NCI-H2107 (cell line): ENCODE measurements at places on chromosomes 7 and 10.

DNA sequence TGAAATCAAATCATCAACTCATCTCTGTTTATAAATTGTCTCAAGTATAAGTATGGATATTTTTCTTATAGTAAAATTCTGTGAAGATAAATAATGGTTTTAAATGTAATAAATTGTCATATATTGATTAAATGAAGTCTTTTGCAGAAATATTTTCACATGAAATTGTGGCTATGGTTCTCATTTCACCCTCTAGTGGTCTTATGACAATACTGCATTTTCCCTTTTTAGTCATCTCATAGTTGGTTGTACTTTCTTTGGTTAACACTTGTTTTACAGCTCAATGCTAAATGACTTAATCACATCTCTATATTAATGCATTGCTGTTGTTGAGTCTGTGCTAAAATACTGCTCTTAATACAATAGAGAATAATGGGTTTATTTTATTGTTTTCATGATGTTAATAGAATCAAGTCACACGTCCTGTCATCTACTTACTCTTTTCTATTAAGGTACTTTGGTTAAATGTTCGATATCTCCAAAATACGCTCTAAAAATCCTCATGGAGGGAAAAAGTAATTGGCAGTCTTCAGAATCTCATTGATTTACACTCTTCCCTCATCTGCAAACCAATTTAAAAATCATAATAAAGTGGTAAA lies 38.0 kb upstream of the CACNA2D1 start:
- DNase-seq: no peak

GRCh38 chr10:111087331-111087756 lies 10.5 kb downstream of the ADRA2A start:
- DNase-seq: no peak

DNA sequence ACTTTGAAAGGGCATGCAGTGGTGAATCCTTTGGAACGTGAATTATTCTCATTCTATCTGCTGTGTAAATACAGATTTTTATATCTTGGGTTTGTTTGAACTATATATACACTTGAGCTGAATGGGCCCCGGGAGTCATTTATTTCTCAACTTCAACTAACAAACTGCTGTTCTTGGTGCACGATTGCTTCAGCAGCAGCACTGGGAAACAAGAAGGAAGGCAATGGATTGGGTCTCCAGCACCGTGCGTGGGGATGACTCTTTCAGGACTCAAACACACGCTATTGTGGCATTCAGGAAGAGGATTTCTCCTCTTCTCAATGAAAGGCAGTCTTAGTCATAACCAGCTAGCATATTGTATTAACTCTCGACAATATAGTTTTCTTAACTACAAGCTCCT lies 226.0 kb upstream of the NFE2L3 start:
- DNase-seq: no peak

DNA sequence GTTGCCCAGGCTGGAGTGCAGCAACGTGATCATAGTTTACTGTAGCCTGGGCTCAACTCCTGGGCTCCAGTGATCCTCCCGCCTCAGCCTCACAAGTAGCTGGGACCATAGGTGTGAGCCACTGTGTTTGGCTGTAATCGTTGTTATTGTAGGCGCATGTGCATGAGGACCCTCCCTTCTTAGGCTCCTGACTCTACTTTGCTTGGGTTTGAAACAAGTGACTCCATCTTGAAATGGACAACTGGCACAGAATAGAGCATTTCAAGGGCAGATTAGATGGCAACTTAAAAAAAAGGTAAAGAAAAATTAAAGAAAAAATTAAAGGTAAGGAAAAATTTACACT lies 15.4 kb upstream of the GIMAP8 start:
- DNase-seq: no peak

DNA sequence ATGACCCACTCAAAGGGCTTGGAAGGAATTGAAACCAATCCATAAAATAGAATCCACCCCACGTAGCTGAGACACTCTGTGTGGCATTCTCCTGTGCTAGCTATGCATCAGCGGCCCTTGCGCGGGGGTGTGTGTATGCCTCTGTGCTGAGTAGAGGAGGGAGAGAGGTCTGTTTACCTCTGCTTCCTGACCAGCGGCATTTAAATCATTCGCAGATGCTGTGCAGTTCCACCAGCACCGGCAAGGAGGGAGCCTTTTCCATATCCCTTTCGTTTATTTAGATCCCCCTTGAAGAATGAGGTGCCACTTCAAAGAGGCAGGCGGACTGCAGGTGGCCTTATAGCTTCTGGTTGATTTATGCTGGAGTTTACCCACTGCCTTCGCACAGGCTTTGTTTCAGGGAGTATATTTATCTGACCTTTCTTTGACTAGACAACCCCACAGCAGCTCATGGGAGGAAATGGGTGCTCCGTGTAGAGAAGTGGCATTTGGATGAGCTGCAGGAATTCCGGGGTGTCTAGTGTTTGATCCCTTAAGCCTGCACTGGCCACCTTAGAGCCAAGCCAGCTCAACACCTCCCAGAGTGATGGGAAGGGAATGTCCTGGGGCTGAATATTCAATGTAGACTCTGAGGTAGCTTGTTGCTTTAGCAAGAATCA lies 11.4 kb downstream of the C10orf53 start:
- no peak for DNase-seq

DNA sequence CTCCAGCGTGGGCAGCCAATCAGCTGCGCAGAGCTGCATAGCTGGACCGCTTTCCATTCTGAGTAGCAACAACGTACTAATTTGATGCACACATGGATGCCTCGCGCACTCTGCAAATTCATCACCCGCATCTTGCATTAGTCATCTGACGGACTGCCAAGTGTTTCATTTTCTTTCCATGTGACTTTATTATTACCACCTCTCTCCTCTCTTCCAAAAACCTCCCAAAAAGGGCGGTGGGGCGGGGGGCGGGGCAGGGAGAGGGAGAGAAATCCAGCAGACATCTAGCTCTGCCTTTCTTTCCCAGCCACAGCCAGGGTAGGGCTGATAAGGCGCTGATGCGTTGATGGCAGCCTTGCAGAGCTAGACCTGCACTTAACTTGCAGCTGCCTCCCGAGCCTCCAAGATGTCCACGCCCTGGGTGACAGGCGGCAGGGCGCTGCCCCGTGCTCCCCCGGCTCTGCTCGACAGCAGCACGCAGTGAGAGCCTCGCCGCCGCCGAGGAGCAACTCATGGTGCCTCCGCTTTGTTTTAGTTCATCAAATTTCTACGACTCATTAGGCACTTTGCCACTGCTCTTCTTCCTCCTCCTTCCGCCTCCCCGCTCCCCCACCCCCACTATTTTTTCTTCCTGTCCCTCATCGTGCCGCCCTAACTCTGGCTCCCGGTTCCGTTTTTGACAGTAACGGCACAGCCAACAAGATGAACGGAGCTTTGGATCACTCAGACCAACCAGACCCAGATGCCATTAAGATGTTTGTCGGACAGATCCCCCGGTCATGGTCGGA lies 147.3 kb downstream of the CELF2 start:
- no peak for DNase-seq

- DNase-seq: no peak
These were observed 40.9 kb downstream of the NUDCD3 start for GRCh38 chr7:44449584-44449928.

GRCh38 chr10:69936091-69936490 lies 116.6 kb upstream of the MACROH2A2 start:
- no peak for DNase-seq

- no peak for DNase-seq
These were observed 70.6 kb upstream of the NXPH1 start for GRCh38 chr7:8362723-8363369.

- peak; percentile 56 for DNase-seq
These were observed 158.8 kb downstream of the SKAP2 start for GRCh38 chr7:26705567-26705966.

DNA sequence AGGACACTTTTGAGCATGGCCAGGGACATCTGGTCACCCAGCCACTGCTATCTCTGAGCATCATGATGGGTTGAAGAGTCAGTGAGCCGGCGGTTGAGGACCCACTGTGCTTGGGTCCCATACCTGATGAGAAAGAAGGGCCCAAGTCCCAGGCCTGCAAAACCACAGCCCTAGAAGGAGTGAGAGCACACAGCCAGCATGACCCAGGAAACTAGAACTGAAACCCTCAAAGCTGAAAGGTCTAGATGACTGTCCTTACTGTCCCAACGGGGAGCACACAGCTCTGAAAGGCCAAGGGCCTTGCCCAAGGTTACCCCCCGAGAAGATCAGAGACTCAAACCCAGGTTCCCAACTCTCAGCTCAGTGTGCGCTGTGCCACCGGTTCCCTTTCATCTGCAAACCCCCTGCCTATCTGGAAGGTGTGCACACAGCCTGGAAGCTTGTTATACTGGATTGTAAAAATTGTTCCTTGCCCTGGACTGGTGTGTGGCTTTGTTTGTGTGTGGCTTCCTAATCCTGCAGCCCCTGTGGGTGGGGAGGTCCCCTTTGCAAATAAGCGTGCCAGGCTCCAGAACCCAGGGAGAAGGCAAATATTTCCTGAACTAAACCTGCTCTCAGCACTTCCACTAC lies 22.6 kb upstream of the PSAP start:
- no peak for DNase-seq

- DNase-seq: no peak
These were observed 23.5 kb downstream of the SGMS1 start for GRCh38 chr10:50600286-50600685.

DNA sequence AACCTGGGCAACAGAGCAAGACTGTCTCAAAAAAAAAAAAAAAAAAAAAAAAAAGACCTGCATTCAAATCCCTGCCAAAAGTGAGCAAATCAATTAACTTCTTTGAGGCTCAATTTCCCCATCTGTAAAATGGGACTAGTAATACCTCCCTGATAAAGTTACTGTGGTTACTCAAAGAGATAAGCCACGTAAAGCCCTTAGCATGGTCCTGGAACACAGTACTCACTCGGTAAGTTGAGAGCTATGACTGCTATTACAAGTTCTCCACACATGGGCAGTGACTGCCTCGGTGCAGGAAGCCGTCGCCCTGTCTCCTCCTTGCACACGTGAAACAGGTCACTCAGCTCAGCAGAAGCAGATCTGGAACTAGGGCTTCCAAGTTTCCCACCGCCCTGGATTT lies 37.9 kb downstream of the DDIT4 start:
- no peak for DNase-seq

- DNase-seq: no peak
These were observed 83.0 kb upstream of the NPSR1 start for GRCh38 chr7:34575006-34575405.

DNA sequence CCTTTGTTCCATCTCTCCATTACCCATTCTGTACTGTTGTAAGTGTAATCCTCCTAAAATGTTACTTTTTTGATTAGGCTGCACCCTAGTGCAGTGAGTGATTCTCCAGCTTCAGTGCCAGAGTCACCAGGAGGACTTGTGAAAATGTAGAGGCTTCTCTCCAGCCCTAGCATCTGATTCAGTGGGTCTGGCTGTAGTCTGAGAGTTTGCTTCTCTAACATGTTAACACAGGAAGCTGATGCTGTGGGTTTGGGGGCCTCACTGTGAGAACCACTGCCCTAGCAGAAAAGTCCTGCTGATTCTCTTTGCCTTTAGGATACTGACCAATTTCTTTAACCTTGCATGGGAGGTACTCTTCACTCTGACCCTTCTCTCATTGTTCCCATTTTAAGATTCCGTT lies 24.4 kb downstream of the CSGALNACT2 start:
- no peak for DNase-seq

DNA sequence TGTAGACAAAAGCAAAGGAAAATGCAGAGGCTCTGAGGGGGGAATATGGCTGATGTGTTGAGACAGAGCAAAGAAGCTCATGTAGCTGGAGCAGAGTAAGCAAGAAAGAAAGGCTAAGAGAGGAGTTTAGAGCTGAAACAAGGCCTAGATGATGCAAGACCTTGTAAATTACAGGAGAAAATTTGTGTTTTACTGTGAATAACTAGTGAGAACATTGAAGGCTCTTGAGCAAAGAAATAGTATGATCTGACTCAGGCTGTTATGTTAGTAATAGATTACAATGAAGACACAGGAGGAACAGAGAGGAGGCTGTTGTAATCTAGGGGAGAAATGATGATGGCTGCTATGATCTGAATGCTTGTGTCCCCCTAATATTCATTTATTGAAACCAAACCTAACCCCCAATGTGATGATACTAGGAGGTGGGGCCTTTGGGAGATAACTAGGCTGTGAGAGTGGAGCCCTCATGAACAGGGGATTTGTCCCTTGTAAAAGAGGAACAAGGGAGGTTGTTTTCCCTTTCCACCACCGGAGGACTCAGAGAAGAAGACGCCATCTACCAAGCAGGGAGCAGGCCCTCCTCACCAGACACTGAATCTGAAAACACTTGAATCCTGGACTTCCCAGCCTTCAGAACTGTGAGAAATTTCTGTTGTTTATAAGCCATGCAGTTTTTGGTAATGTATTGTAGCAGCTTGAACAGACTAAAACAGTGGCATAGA lies 394.9 kb downstream of the HTR7 start:
- DNase-seq: no peak

DNA sequence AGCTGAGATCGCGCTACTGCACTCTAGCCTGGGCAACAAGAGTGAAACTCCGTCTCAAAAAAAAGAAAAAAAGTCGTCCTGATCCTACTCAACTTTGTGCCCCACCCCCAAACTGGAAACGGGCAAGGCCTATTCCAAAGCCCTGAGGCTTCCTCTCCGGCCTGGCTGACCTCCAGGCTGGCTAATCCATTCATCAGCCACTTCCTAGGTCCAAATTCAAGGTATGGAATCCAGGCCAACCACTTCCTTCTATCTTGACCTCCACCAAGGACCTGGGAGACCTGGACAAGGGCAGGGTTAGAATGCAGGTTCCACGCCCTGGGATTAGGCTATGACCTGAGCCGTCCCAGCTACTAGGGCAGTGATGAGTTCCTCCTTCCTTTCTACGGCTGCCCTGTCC lies 20.4 kb upstream of the EIF4H start:
- no peak for DNase-seq

DNA sequence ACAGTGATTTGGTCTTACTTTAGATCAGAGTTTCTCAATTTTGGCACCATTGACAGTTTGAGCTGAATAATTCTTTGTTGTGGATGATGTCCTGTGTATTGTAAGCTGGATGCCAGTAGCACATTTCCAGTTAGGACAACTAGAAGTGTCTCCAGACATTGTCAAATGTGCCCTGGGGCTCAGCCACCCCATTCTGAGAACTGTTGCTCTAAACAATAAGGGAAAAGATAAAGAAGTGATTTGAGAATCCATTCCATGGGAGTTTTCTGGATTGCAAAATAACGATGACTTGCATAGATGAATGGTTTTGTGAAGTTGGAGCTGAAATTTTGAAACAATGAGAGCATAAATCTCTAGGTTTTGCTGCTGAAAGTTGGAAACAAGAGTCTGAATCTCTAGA lies 44.6 kb downstream of the NUP205 start:
- no peak for DNase-seq
